ENCODE measurements at places on chromosomes 1 and 21.
A peak's percentile ranks its signal among the peaks of the same experiment; 100 is the strongest.

- peak; percentile 59 for DNase-seq
Observed at GRCh38 chr1:206663832-206664652, 20.7 kb upstream of the MAPKAPK2 start.

DNA sequence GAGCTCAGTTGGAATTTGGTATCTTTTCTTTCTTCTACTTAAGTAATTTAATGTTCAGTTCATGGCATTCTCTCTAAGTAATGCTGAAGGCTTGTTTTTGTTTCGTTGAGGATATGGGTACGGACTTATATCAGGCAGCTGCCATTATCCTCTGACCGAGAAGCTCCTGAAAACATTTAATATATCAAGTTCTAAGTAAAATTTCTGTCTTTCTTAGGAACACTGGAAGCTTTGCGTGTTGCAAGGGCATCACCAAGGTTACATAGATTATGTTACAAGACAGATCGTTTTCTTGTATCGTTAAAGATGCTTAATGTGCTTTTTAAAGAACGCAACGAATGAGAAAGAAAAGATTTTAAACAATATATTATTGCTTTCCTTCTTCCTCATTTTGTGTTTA lies 1.0 kb upstream of the GALNT2 start:
- no peak for DNase-seq

DNA sequence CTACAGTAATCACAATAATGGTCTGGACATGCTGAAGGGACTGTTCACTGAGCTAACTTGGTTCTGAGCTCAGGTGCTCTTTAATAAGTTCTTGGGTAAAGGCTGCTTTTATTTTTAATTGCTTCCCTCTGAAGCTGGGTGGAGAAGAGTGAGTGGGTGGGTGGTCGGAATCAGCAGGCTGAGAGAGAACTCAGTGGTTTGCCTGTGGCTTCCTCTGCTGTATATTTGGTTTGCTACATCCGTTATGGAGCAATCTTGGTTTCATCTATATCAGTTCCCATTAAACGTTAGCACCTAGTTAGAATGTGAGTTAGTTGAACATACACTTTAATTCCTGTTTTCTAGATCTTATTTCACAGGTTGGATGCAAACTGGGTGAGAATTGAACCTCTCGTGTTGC lies 23.3 kb downstream of the CNIH4 start:
- DNase-seq: peak; percentile 43

DNA sequence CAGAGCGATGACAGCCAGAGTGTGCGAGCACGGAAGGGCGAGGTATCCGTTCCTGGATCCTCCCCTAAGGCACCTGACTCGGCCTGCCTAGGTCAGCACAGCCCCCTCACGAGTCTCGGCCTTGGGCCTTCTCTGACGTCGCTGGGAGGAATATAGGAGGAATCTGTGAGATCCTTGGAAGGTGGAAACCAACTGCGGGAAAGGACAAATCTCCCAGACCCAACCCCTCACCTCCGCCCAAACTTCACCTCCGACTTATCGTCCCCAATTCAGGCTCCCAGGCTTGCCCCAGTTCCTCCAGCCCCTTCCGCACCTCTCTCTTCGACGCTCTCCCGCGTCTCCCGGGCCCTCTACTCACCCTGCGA lies 494 bp downstream of the APH1A start:
- DNase-seq: no peak

- no peak for DNase-seq
Observed at GRCh38 chr1:27301582-27302199, 20.3 kb upstream of the TMEM222 start.

DNA sequence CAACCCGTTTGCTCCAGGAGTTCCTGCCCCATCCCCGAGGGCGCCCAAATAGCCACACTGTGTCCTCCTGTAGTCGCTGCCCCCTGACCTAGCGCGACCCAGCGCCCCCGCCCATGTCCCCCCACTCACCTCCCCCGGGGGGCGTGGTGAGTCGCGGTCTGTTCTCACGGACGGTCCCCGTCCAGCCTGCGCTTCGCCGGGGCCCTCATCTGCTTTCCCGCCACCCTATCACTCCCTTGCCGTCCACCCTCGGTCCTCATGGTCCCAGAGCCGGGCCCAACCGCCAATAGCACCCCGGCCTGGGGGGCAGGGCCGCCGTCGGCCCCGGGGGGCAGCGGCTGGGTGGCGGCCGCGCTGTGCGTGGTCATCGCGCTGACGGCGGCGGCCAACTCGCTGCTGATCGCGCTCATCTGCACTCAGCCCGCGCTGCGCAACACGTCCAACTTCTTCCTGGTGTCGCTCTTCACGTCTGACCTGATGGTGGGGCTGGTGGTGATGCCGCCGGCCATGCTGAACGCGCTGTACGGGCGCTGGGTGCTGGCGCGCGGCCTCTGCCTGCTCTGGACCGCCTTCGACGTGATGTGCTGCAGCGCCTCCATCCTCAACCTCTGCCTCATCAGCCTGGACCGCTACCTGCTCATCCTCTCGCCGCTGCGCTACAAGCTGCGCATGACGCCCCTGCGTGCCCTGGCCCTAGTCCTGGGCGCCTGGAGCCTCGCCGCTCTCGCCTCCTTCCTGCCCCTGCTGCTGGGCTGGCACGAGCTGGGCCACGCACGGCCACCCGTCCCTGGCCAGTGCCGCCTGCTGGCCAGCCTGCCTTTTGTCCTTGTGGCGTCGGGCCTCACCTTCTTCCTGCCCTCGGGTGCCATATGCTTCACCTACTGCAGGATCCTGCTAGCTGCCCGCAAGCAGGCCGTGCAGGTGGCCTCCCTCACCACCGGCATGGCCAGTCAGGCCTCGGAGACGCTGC lies 1.1 kb downstream of the HTR6 start:
- no peak for DNase-seq

- no peak for DNase-seq
Observed at GRCh38 chr1:239742416-239743109, 349.1 kb upstream of the FMN2 start.

GRCh38 chr21:14691914-14692313 lies 145.8 kb upstream of the SAMSN1 start:
- no peak for DNase-seq

DNA sequence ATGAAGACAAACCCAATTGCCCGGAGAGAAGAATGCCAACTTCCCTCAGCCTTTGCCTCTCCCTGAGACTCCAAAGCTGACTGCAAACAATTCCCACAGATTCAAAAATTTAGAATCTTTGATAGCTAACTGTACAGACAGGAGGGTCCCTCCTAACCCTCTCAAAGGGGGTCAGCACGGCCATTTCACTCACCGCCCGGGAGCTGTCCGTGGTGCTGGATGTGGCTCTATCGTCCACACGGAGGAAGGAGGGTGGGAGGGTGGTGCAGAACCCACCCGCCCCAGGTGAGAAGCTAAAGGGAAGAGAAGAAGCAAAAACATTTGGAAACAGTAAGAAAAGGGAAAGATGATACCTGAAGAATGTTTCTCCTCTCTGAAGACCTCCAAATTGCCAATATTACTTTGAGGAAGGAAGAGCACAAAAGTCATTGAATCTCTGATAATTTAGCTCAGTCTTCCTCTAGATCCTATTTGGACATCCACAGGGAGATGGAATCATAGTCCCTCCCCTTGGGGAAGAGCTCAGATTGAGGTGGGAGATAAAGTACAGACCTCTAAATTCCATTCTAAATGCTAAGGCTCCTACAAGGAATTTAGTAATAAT lies 45.6 kb downstream of the RHBG start:
- no peak for DNase-seq

GRCh38 chr1:41487126-41488039 lies 2.9 kb upstream of the EDN2 start:
- DNase-seq: no peak
